COLO829 (cell line): ENCODE measurements at places on chromosomes 11 and 22.

- DNase-seq: no peak
Measured at GRCh38 chr11:122743949-122744348, 88.4 kb downstream of the UBASH3B start.

DNA sequence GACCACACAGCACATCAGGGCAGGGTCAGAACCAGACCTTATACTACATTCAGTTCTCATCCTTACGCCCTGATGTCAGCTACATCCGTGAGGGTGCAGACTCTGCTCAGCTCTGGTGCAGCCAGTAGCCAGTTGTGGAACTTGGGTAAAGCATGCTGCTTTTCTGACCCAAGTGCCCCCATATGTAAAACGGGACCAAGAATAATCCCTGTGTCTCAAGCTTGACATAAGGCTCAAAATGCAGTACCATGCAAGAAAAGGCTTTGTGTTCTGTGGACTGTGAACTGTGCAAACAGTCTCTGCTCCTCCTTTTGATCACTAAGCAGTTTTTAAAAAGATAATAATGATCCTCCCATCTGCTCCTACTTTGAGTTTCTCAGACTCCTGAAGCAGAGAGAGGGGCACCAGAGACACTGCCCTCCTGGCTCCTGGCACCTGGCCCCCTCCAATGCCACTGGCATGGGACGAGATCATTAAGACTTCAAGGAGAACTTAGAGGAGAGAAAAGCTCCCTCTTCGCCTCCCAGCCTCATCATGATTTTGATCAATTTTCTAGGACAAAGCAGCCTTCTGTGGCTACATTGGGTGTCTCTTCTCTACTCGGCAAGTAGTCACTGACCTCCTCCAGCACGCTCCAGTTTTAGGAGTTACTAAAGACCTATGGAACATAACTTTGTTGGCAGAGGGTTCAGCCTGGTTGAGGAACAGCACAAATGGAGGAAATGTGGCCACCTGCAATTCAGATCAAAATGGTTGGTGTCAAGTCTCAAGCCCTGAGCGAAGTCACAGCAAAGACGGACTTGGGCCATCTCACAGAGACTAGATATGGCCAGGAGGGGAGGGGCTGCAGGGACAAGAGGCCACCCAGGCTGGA lies 23.9 kb downstream of the IL10RA start:
- DNase-seq: no peak

DNA sequence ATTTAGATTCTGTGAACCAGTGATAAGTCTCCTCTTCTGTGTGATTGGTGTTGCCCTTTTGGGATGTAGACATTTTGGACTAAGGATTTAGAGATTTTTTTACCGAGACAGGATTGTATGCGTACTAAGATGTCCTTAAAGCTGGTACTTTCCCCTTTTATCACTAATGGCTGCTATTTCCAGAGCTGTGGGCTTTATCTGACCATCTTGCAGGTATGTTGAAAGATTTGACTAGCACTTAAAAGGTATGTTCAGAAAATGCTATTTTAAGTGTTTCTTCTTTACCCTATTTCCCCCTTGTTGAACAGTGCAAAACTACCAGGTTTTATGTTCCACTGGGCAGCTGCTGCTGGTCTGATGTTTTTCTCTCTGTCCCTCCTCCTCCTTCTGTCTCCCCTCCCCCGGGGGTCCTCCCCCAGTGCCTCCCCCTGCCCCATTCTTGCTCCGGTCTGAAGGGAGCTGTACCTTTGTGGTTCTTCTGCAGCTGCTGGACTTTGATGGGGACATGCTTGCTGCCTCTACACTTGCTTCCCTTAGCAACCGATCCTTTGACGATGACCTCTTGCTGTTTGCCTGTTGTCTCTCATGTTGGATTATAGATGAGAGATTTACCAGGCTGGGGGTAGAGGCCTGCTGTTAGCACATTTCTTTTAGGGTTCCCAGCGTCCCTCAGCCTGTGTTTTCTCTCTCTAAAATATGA lies 59.6 kb downstream of the ZNRF3 start:
- no peak for DNase-seq

- DNase-seq: no peak
Measured at GRCh38 chr11:76997512-76997911, 36.7 kb upstream of the B3GNT6 start.

DNA sequence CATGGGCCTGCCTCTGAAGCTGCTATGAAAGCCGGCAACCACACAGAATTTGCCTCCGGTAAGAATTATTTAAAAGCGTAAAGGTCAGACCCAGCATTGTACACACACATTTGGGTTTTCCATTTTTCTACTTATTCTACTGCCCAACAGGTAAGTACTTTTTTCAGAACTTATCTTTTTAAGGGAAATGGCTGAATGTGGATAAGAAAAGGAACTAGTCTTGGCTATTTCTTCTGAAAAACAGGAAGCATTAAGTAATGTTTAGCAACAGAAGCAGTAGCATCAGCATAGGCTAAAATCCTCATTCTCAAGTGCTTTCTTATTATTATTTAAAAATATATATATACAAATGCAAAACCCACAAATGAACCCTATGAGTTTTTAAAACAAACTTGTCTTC lies 103.1 kb downstream of the MPPED2 start:
- DNase-seq: no peak

- DNase-seq: no peak
Measured at GRCh38 chr11:61496602-61497400, 11.7 kb upstream of the LRRC10B start.

GRCh38 chr11:22795914-22796313 lies 33.7 kb downstream of the SVIP start:
- no peak for DNase-seq

- DNase-seq: no peak
Measured at GRCh38 chr11:85810871-85811611, at the start of gene SYTL2. SYTL2 (minus strand) TSS chr11:85811141; CDS start chr11:85757725, 53,416 bp downstream.

DNA sequence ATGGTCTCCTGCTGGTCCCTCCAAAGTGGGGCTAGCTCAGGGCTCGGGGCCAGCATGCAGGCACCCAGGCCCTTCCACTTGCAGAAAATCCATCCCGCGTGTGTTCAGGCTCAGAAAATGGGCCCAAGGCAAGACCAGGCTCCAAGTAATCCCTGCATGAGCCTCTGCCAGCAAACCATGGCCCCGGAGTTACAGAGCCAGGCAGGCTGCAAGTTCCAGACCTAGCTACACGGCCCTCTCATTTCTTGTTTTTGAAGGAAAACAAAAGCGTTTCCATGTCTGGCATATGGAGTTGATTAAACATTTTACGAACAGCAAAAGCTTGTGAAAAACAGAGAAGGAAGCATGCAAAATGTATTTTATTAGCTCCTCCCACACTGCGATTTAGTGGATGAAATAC lies 29.7 kb downstream of the KIAA0930 start:
- DNase-seq: no peak

DNA sequence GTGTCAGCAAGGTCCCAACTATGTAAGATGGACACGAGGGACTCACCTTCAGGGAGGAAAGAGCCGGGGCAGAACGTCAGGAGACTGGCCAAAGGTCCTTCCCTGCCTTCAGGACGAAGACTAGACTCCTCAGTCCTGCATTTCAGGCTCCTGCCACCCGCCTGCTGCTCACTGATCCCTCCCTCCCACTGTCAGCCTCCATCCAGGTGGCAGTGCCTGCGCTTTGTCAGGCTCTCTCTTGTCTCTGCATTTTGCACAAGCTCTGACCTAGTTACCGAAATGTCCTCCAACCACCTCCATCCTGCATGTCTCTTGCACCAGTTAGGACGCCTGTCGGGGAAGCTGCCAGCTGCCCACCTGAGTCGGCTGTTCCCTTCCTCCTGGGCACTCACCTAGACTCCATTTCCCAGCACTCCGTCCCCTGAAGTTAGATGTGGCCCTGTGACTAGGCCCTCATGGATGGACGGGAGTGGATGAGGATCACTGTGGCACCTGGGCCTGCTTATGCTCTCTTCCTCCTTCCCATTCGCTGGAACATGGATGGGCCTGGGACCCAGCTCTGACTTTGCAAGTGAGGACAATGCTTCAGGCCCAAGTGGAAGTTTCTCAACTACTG lies 8.0 kb downstream of the B3GNT6 start:
- no peak for DNase-seq

GRCh38 chr11:61880031-61880430 lies 11.3 kb downstream of the FADS3 start:
- DNase-seq: no peak

- DNase-seq: peak; percentile 71
Measured at GRCh38 chr11:64742889-64743590, 902 bp downstream of the RASGRP2 start.

DNA sequence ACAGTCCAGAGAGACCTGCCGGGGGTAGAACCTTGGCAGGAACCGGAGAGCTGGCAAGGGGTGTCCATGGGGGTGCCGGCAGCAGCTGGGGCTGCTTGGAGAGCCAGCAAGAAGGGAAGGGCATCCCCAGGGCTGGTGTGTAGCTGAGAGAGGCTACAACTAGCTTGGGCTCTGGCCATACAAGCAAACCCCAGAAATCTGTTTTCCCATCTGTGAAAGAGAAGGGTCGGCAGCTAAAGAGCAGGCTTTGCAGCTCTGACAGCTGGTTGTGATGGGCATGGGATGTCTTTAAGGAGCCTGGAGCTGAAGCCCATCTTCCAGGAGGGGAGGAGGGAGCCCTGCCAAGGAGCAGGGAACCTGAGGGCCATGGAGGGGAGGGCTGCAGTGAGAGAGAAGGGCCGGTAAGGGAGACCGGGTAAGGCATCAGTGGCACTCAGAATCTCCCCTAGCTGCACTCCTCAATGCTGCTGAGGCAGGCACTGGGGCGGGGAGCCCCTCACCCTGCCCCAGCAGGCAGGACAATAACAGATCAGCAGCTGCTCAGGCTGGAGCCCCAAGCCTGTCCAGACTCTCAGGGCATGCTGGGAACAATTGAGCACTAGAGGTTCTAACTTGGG lies 3.9 kb downstream of the CHST1 start:
- no peak for DNase-seq

DNA sequence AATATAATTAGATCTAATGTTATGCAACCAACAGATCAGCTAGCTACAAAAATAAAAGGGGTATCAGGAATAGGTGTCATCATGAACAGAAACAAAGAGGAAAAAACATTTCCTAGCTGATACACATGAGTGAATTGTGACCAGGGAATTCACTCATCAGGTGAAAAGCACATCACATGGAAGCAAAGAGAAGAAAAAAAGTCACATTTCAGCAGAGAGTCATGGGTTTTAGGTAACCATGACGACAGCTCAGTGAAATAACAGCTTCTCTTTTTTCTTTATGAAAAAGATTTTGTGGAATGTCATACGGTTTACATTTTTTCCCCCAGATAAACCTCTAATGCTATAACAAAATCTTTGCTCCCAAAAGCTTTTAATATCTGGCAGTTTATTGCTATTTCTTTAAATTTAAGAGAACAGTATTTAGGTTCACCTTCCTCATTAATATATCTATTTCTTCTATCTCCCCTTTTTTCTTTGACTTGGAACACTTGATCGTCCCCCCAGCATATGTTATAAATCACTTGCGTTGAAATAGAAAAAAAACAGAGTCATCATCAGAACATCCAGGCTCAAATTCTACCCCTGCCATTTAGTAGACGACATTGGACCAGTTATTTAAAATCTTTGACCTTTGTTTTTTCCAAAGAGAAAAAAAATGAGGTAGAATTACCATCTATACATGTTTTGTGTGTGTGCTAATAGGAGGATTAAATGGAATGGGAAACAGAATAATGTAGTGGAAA lies 5.3 kb downstream of the TYR start:
- DNase-seq: peak; percentile 31

DNA sequence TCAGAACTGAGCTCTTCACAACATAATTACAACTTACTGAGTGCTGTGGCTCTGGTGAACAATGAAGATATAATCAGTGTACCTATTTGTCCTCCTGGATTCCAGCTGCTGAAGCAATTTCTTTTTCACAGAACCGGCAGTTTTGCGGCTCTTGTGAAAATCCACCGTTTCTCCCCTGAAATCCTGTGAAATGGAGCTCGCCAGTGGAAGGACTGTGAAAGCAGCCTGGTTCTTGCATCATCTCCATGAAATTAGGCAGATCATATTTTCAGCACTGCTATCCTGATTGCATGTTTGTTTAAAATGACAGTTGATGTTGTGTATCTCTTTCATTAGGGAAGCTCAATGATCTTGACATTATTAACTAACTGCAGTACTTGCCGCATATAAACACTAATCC lies 120.2 kb upstream of the SNX19 start:
- DNase-seq: no peak
